ENCODE measurements at places on chromosomes 1 and 21.

DNA sequence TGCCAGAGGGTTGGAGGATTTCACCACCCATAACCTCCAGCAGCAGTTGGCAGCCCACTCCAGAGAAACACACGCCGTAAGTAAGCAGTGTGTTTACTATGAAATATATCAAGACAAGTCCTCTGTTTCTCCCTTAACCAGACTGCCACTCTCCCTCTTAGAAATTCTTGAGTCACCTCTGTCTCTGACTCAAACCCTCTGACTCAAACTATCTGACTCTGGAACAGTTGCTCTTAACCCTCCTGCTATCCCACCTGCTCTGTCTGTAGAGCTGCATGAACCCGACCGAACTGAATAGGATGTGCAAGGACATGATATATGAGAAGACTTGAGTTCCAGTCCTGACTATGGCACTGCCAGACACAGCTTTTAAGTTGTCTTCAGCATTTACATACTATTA is 14.1 kb downstream of the INPP5B start:
- DNase-seq, result no peak

DNA sequence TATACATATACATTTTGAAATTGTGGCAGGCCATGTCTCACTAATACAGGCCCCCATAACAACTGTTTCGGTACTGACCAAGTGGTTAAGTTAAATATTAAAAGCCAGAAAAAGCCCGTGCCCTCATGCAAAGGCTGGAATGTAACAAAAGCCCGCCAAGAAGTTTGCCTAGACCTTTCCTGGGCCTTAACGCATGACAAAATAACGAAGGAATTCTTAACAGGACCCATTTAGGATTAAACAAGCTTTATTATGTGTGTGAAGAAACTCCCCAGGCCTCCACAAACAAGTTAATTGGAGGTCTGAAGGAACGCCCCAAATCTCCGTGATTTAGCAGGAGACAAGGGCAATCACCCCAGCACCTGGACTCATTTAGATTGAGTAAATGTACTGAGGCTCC is 42.4 kb downstream of the TNFSF4 start:
- no peak for DNase-seq

DNA sequence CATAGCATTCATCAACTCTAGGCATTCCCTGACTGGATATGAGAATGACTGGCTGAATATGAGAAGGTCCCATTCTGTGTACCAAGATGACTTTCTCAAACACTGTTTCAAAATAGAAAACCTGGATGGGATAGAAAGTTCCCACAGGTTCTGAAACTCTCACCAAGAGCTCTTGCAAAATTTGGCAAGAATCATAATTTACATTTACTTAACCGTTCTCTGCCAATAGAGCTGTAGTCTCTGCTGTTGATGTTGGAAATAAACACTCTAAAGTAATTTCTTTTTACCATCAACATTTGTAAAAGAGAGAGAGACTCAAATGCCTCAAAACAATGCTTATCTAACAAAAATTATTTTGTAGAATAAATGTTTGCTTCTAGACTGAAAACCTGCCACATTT is 221.1 kb downstream of the LMO4 start:
- DNase-seq, result no peak

- no peak for DNase-seq
These were observed 22.9 kb upstream of the SLC19A2 start for GRCh38 chr1:169508432-169509338.

- DNase-seq, result no peak
These were observed 42.1 kb downstream of the YARS1 start for GRCh38 chr1:32774950-32775634.

GRCh38 chr1:248696774-248697173 is 5.8 kb downstream of the OR14I1 start:
- DNase-seq, result no peak

DNA sequence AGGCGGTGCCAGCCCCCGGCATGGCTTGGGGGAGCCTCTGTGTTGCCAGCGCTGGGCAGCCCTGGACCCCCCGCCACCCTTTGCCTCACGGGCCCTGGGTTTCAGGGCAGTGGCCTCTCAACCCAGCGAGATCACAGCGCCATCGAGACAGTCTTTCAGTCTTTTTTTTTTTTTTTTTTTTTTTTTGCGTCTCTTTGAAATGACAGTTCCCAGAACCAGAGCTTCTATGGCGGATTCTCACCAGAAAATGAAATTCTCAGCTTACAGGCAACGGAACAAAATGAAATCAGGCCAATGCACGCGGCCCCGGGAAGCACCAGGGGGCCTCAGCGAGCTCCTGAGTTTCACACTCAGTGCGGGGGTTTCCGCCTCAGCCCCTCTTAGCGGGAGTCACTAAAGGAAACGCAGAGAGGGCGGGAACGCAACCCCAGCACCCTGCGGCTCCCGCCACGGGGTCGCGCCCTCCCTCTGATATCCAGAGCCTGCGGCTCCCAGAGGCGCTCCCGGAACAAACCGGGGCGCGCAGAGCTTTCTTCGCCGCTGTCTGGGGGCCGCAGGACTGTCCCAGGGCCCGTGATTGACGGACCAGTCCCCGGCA is 8.0 kb upstream of the COL6A1 start:
- peak; percentile 84 for DNase-seq

DNA sequence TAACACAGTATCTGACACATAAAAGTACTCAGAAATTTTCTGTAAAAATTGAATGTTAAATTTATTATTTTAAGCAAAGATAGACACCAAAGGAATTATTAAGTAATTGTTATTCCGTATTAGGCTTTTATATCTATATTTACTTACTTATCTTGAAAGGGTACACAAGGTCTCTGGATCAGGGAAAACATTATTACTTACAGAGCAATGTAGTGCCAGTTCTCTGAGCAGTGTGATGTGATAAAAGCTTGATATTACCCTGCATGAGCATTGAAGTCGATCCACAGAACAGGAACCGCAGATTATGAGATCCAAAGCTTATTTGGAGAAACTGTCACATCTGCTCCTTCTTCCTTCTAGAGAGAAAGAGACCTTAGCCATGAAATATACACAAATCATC is 637.9 kb upstream of the RGS18 start:
- no peak for DNase-seq

DNA sequence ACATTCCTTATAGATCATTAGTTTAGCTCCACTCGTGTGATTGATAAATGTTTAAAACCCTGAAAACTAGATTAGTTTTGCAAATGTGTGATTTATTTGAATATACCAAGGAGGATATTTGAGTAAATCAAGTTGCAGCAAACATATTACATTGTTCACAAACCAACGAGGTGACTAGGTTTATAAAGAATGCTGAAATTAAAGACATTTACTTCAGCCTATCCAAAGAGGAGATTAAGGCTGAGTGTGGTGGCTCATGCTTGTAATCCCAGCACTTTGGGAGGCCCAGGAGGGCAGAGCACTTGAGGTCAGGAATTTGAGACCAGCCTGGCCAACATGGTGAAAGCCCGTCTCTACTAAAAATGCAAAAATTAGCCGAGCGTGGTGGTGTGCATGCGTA is 34.1 kb downstream of the VTCN1 start:
- DNase-seq, result no peak

DNA sequence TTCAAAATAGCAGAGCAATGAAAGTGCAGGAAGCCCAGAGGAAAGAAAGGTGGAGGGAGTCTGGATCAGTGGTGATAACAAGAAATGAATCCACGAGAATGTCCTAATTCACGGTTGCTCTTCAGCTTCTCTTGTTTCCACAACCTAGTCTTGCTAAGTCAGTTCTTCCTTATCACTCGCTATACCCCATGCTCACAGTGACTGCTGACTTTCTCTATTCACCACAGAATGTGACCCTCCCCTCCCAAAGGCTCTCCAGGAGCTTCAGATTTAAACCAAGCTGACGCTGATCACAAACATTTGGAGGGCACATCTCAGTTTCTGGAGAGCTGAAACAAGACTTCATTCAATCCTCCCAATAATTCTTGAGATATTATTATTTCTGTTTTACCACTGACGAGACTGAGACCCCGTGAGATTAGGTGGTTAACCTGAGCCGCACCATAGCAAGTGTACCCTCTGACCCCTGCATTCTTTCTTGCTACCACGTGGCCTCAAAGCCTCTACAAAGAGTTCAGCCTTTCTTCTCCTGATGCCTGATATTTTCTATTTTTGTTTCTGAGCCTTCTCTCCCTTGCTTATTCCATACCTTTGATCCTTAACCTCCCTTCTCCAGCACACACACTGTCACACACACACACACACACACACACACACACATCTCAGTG is 10.7 kb upstream of the CCN1 start:
- DNase-seq, result no peak

DNA sequence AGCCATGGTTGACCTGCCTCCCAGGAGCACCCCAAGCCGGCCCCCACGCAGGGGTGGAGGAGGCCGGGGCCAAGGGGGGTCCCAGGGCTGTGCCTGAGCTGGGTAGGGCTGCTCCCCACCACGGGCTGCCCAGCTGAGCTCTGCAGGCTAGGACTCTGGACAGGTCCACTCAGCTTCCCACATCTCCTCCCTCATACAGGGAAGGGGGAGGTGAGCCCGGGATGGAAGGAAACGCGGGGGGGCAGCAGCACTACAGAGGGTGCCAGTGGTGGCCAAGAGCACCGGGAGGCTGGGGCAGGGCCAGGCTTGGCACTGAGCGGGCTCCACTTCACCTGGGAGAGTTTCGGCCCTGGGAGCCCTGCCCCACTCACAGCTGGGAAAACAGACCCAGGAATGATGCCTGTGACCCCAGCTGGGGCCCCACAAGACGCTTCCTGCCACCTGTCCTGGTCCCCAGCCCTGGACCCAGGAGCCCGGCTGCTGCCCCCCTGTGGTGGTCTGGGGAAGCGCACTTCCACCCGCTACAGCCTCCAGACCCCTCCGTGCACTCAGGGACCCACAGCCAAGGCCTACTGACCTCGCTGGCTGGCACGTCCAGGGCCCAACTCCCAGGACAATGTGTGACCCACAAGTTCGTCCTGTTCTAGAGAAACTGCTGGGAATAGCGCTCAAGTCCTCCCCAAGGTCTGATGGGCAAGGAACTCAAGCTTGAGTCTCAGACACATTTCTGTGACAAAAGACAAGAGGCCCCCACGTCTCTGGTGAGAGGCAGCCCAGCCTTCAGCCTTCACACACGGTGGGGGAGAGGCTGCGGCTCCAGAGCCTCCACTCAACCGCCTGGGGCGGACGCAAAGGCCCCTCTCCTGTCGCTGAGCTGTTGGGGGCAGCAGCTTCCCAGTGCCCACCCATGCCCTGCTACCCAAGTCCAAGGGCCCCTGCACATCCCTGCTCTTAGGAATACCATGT is 3.0 kb downstream of the AURKAIP1 start:
- DNase-seq, result peak; percentile 80

- no peak for DNase-seq
These were observed 47.6 kb upstream of the ABCG1 start for GRCh38 chr21:42171091-42172053.

DNA sequence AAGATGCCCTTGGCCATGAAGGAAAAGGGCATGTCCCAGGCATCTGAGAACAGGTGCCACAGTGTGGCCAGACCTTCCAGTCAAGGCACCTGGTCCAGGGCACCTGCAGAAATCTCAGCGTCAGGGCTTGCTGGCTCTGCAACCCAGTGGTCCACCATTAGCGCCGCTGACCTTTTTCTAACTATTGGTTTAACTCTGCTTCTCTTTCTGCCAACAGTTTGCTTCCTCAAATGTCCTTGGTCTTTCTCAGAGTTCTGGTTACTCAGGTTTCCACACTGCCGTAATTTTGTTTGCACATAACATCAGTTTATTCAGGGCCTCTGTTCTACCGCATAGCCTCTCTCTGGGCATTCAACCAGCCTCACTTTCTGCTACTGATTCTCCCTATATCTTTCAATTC is 16.5 kb upstream of the FYB2 start:
- no peak for DNase-seq

DNA sequence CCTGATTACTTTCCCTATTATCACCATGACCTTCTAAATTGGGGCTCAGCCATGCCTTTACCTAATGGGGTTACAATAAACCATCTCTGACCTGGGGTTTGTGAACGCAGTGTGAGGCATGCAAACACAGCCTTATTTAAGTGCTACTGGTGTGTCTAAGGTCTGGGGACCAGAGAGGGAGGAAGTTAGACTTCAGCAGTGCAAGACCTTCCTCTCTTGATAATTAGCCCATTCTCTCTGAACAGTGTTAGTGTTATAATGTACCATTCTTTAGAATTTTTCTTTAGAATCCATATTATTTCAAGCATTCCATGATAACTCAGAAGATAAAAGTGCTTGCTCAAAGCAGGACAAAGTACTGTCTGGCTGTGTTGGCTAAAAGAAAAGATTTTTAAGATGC is 10.5 kb upstream of the LRRC8D start:
- no peak for DNase-seq

- DNase-seq, result no peak
These were observed 22.6 kb downstream of the TFAP2E start for GRCh38 chr1:35595684-35596083.

- DNase-seq, result no peak
These were observed 3.1 kb downstream of the CCDC190 start for GRCh38 chr1:162857850-162858249.

DNA sequence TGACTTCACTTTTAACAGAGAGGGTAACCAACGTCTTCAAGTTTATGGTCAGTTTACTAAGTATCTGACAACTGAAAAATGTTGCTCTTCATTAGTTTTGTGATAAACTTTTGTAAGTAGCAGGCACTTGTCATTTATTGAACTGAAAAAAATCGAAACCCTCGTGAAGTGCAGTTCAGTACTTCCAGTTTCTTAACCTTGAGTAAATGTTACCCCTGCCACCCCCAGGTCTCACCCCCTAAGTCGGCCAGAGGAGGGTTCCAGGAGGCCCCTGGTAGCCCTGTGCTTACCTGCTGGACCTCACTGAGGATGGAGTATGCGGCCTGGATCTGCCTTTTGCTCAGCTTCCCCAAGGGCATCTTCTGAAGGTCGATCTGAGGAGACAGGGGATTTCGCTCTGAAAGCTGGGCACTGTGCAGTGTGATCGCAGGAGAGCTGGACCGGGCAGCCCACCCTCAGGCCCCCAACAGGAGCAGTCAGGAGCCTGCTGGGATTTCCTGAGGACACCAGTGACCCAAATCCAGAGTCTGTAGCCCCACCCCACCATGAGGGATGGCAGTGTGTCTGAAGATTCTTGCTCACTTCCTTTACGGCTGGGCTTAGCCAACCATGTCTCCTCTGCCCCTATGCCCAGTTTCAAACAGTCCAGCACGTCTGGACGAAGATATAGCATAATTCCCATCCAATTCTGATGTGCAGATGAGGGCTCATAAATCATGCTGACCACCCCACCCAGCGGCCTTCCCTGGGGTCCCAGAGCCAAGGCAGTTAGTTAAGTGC is 37.6 kb downstream of the PARP1 start:
- no peak for DNase-seq

- DNase-seq, result no peak
These were observed 7.1 kb upstream of the PALMD start for GRCh38 chr1:99638853-99639252.

GRCh38 chr21:26469789-26470188 is 103.3 kb downstream of the CYYR1 start:
- DNase-seq, result no peak

DNA sequence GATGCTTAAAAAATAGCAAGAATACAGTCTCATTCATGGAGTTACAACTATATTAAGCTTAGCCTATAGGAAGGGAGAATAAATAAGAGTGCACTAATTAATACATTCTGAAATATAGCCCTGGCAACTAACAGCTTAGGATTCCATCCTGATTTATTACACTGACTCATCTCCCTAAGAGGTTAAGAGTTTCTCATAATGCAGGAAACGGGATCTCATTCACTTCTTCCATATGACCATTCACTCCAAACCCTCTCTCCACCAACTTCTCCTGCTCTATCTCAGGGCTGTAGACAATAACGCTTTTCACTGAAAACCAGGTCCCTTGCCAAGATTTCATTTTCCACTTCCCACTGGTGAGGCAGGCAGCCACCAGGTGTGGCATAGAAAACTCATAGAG is 168.5 kb upstream of the PLD5 start:
- DNase-seq, result no peak
